ENCODE measurements at places on chromosomes 13 and 19.

DNA sequence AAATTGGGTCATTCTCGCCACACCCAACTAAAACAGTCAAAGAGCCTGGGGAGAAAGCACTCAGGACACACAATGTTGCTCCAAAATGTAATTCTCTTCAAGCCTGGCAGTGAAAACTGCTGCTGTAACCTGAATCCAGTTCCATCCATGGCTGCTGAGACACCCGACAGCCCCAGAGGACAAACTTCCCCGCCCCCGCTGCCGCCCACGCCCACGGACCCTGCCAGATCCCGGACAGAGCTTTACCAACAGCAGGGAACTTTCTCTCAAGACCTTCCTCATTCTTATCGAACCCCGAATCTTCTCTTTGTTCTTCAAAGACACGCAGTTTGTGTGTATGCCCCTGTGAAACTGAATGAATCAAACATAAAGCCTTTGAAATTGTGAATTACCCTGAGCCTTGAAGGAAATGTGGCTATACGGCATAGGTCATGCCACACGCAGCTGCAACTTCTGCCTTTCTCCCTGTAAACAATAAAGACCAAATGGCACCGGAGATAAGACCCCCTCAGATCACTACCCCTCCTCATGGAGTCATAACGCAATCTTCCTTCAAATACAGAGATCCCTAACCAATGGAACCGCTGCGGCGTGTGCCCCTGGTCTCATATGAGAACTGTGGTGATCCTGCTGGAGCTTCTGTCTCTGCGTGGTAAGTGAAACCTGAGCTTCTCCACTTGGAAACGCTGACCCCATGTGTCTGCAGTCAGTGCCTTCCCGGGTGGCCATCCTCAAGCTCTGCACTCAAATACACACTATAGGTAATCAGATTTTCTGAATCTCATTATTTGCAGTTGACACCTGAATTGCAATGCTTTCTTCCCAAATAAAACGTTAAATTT lies 4.8 kb upstream of the LAMP1 start:
- DNase-seq = peak; percentile 68

GRCh38 chr19:36141039-36141927 lies 1.4 kb downstream of the CAPNS1 start:
- peak; percentile 93 for DNase-seq

GRCh38 chr19:40936755-40937154 lies 54.3 kb upstream of the CYP2B6 start:
- DNase-seq = no peak

GRCh38 chr13:26816881-26817280 lies 56.3 kb upstream of the GPR12 start:
- peak; percentile 54 for DNase-seq

DNA sequence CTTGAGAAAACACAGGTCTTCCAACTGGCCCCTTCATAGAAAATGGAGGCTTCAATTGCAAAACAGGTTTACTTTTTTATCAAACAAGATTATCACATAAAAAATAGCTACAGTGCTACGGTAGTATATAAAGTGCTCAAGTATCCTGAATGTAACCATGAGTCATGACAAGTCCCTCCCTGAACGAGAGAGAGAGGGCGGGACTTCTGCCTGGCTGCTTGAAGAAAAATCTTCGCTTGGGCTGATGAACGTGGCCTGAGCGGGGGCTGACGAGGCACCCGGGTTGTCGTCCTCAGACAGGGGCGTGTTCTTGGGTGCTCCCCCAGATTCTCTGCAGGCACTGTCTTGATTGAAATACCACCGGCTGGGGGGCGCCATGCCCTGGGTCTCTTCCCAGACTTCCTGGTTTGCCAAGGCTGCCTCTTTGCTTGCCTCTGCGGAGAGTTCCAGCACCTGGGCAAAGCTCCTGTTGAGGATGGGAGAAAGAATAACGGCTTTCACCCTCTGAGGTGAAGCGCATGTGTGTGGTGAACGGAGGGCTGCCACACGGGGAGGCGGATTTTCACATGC lies 23.2 kb upstream of the CPAMD8 start:
- no peak for DNase-seq

DNA sequence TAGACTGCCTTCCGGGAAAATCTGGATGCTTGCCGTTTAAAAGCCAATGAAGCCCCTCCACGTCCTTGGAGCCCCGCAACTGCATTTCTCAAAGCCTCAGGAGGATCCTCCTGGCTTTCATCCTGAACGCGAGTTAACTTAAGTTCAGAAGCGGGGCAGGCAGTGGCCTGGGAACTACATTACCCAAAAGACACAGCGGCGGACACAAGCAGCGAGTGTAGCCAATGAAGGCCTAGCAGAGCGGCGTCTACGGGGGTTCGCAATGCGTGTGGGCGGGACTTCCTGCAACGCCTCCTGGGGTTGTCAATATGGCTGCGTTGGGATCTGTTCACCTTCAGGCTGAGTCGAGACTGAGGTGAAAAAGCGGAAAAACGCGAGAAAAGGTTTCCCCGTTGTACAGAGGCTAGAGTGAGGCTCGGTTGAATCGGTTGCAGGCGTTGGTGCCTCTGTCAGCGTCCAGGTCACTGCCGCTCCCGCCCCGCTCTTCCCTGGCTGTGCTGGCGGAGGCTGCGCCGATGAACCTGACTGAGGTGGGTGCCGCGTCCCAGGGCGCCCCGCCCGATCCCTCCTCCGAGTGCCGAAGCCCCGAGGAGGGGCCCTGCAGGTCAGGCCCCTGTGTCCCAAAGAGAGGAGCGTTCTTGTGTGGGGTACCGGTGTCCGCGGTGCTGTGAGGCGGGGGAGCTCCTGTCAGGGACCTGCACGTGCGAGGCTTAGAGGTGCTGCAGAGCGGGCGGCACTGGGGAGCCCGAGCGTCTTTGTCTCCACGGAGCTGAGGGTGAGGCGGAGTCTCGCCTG lies at the start of gene ZNF17:
Gene ZNF17, plus strand, starts transcription at position 285 of the 795 bp plus-strand sequence. CDS start 2,455 bp downstream, outside the sequence.
- DNase-seq = peak; percentile 95

- no peak for DNase-seq
These were observed 3.1 kb downstream of the ABHD17A start for GRCh38 chr19:1882089-1882785.

- no peak for DNase-seq
These were observed 185.4 kb downstream of the KDM4B start for GRCh38 chr19:5154129-5154798.

- no peak for DNase-seq
These were observed 6.4 kb downstream of the KMT5C start for GRCh38 chr19:55345818-55346724.

DNA sequence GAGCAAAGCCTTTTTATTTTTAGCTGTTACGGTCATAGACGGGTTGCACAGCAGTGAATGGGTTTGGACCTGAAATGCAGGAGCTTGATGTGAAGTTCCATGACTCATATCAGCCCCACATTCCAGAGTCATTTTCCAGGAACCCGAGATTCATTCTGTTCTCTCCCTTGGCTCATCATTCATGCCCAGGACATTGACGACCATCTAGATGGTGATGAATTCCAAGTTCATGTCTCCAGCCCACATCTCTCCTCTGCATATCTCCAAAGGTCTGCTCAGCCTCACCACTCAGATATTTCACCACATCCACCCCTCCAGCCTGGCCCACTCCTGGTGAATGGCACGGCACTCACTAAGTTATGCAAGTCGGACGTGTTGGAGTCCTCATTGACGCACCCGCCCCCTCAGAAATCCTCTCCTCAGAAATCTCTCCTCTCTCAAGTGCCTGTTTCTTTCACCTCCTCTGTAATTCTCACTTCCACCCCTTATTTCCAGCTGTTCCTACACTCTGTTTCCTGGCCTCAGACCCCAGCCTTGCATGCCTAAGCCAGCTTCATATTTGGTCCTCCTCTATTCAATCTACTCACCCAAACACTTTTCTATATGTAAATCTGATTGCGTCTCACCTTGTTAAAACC lies 83.1 kb downstream of the ALOX5AP start:
- DNase-seq = no peak

DNA sequence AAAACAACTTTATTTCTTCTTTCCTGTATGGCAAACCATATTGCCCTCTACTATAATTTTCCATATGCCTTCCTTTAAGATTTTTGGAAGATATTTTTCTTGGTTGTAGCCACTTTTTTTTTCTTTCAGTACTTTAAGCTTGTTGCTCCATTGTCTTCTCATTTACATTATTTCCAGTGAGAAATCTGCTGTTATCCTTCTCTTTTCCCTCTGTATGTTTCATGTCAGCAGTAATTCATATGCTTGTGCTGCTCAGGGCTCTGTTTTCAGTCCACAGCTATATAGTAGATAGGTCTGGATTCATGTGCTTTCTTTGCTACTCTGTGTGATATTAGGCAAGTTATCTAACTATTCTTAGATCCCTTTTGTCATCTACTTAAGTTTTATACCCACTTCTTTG lies 267.6 kb downstream of the OXGR1 start:
- DNase-seq = no peak

- no peak for DNase-seq
These were observed 652 bp downstream of the POU4F1 start for GRCh38 chr13:78602561-78603239.

GRCh38 chr13:93965587-93965986 lies 513.9 kb downstream of the DCT start:
- no peak for DNase-seq

Measured in kidney (tissue), 22 donors.